H54 (cell line): ENCODE measurements at places on chromosomes 11 and 22.

GRCh38 chr11:5626196-5626595, 1.4 kb downstream of the TRIM34 start:
- DNase-seq, result no peak

GRCh38 chr11:64809781-64810241, 540 bp downstream of the MEN1 start:
- DNase-seq, result no peak

GRCh38 chr11:72421351-72421750, 13.0 kb downstream of the CLPB start:
- DNase-seq, result no peak

- no peak for DNase-seq
These were observed 7.8 kb upstream of the BMAL1 start for GRCh38 chr11:13269775-13270174.

DNA sequence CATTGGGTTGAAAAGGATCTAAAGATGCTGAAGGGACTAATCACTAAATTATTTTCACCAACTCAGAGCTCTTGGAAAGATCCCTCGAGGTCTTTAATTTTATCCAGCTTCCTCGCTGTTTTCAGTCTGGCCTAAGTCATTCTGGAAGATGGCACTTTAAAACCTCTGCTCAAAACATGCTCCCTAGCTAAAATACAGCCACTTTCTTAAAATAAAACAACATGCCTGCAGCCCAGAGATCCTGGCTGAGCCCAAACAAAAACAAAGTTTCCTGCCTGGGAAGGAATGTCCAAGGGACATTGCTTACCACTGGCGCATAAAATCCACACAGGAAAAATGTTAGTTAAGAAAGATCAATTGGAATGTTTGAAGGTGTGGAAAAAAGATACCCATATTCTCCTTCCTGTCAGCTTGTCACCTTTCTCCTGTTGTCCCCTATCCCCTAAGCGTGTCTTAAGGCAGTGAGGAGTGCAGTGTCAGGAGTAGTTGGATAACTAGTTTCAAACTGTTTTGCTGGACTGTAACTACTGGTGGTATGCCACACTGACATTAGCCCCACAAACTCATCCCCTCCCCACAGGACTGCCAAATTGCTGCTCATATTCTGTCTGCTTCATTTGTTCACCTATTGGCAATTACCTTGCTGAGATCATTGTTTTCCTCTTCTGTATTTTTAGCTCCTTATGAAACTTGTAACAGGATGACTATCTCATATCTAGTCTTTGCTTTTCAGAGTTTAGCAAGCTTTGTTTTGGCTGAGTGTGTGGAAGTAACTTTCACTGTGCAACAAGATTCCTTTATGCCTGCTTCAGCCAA, 108.3 kb upstream of the SESN3 start:
- no peak for DNase-seq

DNA sequence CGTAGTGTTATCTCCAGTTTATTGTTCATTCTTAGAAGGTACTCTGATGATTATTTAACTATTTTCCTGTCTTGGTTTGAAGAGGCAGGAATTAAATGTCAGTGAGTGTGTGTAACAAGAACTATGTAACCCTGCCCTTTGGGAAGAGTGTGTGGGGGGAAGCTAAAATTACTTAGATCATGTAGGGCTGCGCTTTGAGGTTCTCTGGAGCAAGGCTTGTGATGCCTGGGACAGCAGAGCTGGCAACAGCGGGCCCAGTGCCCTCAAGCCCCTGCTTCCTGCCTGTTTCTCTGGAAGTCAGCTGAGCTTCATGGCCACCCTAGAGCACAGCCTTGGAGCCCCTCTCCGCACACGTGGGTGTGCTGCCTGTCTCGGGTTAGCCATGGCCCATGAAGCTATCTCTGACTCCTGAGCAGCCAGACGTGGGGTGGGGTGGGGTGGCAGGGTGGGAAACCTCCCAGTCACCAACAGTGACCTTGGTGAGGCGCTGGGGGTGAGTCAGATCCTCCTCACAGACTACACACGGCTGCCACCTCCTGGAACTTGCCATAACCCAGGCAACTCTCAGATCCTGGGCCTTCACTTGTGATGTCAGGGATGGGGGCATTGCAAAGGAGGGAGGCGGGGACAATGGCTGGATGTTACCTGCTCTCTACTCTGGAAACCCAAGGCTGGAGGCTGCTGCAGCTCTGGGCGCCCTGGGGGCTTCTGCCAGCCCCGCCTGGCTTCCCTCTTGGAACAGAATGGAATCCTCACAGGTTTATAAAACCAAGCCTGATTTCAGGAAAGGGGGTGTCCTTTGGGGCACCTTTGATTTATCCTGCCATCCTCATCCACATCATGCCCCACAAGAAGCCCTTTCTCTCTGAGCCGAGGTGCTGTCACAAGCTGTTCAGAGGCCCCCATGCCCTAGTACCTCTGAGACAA, 88.6 kb downstream of the SNX19 start:
- DNase-seq, result peak; percentile 54

DNA sequence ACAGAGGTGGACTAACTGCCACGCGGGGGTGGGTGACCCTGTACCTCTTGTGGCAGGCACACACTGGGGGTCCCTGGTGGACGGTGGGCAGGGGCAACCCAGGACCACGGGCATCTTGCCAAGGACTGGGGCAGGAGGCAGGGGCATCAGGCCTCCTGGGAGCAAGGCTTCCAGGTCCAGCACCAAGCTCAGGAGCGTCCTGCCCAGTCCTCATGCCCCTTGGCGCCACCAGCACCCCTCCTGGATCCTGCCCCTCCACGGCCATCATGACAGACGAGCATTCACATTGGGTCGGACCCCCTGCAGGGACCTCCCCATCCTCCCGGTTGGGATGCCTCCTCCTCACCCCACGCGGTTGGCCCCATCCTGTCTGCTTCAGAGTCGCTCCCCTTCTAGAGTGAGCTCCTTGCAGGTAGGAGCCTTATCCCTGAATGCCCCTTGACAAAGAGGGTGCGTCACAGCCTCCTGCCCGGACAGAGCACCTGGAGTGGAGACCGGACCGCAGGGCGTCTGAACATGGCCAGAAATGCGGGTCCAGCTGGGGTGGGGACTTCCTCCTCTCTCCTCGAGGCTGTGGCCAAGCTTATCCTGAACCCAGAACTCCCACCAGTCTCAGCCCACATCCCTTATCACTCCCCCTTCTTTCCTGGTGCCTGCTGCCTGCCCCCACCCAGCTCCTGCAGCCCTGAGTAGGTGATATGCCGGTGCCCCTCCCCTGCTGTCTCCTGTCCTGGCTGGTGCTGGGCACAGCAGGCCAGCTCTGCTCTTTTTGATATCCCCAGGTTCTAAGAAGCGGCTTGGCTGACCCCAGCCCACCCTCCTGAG, 40.3 kb downstream of the IGF2 start:
- DNase-seq, result no peak

DNA sequence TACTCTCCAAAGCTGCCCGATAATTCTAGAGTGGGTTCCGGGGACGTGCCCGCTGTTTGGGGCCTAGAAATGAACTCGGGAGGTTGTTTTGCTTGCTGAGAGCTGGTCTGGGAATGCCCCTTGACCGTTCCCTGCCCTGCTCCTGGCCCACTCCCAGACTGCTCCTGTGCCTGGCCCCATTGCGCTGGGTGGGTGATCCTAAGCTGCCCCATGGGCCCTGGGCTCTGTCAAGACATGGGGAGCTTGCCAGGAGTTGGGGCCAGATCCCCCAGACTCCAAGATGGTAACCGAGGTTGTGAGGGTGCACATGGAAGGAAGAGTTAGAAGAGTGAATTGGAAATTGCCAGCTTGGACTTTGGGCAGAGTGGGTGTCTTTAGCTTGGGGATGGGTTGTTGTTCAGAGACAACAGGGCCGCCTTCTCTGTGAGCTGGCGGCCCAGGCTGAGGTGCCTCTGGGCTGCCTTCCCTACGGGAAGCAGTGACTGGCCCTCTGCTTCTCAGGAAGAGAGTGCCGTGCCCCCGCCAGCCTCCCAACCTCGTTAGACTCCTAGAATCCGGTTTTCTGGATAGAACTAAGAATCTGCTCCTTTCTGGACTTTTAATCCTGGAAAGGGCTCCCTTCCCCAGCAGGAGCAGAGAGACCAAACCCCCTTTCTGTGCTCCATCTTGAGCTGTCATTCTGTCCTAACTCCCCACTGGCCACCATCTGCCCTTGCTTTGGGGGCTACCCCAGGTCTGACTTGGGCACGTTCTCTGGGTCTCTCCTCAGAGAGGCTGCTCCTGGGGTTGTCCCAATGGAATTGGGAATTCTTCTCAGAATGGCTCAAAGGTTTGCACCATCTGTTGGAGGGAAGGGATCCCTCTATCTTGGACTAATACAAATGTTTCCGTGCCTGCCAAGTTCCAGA, 1.8 kb downstream of the ST3GAL4 start:
- DNase-seq, result no peak

- no peak for DNase-seq
These were observed 103.0 kb downstream of the C11orf58 start for GRCh38 chr11:16841481-16841880.

DNA sequence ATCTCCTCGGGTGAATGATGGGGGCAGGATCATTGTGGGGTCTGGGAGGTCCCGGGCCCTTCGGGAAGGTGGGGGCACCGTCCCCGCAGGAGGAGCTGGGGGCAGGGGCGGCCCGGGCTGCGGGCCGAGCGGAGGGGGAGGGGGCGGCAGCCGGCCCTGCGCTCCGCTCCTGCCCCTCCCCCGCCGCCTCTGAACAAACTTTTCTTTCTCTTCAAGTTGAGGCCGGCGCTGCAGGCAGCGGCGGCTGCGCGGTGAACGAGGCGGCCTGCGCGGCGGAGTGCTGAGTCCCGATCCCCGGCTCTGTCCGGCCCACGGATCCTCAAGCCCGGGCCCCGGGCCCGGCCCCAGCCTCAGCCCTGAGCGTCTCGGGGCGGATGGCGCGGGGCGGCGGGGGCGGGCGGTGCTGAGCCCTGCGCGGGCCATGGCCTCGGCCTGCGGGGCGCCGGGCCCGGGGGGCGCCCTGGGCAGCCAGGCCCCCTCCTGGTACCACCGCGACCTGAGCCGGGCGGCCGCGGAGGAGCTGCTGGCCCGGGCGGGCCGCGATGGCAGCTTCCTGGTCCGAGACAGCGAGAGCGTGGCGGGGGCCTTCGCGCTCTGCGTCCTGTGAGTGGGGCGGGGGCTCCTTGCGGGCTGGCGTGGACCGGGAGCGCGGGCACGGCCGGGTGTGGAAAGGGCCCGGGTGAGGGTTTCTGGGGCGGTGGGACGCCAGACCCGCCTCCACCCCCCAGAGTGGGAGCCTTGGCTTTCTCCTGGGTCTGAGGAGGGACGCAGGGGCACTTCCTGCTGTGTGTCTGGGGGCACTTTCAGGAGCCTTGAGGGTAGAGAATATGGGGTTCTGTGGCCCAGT, at the start of gene INPPL1:
TSS of gene INPPL1 (plus strand) at position 204 of the 847 bp plus-strand sequence. CDS start at position 422, 218 bp downstream.
- no peak for DNase-seq

- DNase-seq, result no peak
These were observed 346.4 kb upstream of the MTNR1B start for GRCh38 chr11:92623055-92623454.

GRCh38 chr11:66225066-66225465, 43.4 kb upstream of the RAB1B start:
- DNase-seq, result no peak

DNA sequence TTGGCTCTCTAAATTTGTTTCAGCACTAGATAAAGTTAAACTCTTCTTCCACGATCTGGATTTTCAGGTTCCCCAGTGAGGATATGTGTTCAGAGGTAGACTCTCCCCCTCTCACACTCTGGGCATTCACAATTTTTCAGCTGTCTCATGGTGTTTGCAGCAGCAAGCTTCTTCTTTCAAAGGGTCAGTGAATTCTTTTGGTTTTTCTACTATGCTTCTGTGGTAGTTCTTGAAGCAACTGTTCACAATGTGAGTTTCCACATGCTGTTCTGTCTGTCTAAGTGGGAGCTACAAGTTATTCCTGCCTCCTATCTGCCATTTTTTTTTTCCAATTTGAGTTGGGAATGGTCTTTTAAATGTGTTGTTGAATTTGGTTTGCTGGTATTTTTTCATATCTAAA, 25.4 kb downstream of the CNTF start:
- DNase-seq, result no peak

- no peak for DNase-seq
These were observed 29.0 kb downstream of the PRRG4 start for GRCh38 chr11:32858731-32859130.

DNA sequence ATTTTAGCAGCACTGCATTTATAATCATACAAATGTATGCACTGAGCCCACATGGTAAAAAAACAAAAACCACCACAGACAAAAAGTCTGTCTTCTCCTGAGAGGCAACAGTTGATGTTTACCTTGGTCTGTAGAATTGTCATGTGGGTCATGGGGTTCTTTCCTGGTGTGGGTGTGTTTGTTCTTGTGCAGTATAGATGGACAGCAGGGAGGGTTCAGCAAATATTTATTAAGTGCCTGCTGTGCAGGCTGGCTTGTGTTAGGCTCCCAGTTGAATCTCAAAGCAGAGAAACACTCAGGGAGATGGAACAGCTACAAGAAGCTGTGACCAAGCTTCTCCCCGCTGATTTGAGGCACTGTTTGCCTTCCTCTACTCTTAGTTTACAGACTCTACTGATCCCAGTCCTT, 82.2 kb downstream of the PISD start:
- DNase-seq, result no peak

GRCh38 chr11:27996066-27996465, 111.9 kb downstream of the KIF18A start:
- no peak for DNase-seq

- DNase-seq, result no peak
These were observed 119.4 kb downstream of the MED15 start for GRCh38 chr22:20626811-20627210.

- DNase-seq, result no peak
These were observed 8.3 kb upstream of the SORL1-AS1 start for GRCh38 chr11:121460941-121461514.

DNA sequence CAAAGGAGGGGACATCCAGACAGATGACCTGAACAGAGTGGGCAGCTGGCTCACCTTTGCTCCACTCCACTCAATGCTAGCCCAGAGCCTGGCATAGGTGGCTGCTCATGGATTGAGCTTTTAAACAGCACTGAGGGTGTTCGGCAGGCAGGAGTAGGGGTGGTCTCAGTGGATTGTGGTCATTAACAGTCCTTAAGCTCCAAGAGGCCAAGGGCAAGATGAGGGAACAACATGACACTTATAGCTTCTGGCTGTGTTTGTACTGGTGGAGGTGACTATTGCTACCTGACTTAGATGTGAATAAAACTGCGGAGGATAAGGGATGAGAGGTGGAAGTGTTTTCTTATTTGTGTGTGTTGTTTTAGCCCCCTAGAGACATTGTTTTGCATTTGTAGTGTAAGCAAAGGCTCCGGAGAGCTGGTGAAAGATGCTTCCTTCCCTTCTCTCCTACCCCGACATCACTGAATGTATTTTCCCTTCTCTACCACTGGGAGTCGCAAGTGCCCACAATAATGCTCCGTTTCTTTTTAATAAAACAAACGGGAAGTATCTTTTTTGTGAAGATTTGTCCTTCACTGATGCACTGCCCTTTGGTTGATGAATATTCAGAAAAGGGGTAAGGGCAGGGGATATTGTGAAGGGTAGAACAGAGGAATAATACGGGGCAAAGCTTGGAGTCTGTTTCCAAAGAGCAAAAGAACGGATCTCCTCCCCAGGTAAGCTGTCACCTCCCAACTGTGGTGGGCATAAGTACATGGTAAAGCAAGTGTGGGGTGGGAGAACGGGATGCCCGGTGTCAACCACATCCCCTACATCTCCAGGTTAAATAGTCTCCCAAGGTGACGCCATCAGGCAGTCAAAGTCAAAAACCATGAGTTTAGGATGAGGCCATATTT, 27.5 kb upstream of the MTNR1B start:
- peak; percentile 17 for DNase-seq

GRCh38 chr22:43152357-43153071, 1.2 kb downstream of the TSPO start:
- peak; percentile 65 for DNase-seq

GRCh38 chr22:30285176-30285845, 4.0 kb downstream of the CASTOR1 start:
- no peak for DNase-seq
